ENCODE measurements at places on chromosomes 6 and 20.

DNA sequence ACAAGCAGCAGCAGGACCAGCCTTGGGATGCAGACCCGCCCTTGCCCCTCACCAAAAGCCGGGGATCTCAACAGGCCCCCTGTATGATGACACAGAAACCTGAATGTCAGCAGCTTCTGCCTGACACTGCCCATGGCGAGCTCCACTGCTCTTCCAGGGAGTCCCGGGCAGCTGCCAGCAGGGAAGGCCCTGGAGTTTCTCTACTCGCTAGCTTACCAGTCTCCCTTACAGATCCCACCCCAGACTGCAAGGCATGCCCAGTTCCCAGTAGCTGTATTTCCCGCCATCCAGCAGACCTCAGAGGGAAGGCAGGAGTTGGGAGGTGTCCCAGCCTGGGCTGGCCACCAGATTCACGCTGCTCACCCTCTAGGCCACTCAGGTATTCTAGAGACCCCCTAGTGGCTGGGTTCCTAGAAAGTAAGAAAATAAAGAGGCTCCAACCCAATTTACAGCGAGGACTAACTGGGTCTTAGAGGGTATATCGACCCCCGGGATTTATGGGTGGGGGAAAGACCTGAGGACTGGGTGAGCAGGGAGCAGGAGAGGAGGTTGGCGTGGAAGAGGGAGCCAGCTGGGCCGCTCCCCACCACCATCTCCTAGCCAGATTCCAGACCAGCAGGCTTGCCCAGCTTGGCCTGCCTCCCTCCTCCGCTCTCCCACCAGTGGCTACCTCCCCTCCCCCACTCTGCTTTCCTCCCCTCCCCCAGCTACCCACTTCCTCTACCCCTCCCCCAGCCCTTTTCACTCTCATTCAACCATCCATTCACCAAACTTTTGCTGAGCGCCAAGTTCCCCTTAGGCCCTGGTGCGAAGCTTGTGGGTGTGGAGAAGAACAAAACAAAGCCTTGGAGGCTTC is 9.7 kb upstream of the HMGA1 start:
- DNase-seq = no peak

- DNase-seq = peak; percentile 82
Measured at GRCh38 chr6:17584241-17584803, 15.8 kb upstream of the FAM8A1 start.

DNA sequence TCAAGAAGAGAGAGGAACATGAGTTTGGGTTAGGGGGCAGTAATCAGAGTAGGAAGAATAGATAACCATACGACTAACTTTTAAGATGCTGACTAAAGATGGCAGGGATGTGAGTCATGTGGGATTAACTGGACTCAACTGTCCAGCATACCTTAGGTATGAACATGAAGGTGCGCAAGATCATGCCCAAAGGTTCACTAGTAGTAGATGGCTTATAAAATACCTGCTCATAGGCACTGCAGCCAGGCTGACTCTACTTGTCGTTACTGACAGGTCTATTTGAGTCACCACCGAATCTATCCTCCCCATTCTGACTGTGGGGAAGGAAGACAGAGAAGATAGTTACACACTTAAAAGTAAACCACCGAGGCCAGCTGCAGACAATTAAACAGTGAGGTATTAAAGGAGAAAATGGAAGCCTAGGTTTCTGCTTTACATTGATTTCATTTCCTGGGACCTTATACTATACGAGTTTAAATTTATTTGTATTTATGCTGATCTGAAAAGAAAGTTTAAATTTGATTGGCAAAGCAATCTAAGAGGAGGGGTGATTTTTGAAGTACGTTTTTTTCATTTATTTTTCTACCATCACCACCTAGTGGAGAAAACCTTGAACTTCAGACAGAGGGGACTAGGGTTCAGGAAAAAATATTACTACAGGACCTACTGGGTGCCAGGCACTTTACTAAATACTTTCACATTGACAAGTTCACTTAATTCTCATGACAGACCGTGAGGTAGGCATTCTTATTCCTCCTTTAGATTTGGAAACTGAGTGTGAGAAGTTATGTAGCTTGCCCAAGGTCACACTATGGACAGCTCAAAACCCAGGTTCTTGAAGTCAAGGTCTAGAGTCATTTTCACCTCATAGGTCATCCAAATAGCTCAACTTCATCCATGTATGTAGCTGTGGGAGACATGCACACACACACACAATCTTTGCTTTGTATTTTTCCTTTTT is 4.0 kb upstream of the WRNIP1 start:
- DNase-seq = no peak

GRCh38 chr6:99802396-99803031 is 191.5 kb downstream of the MCHR2 start:
- no peak for DNase-seq

GRCh38 chr6:67287566-67287965 is 1347.5 kb upstream of the ADGRB3 start:
- DNase-seq = peak; percentile 21

DNA sequence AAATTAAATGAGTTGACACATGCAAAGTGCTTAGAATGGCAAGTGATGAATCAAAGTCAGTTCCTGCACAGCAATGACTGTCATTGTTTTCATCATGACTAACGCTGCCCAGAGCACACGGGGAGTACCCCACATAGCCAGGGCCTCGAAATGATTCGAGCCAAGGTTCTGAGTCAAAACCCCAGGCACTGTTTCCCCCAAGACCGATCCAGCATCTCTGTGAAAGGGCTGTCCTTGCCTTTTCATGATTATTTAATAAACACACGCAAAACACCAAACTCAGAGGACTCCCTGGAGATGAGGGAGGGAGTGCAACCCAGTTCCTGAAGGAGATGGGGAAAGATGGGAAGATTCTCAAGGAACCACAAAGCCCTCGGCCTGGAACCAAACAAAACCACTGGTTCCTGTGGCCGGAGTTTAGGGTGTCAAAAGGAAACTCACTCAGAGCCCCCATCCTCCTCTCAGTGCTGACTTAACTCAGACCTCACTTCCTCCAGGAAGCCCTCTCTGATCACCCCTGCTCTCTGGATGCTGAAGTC is 3.8 kb downstream of the PREX1 start:
- peak; percentile 96 for DNase-seq

GRCh38 chr6:106560996-106561685 is 68.2 kb downstream of the RTN4IP1 start:
- peak; percentile 63 for DNase-seq

DNA sequence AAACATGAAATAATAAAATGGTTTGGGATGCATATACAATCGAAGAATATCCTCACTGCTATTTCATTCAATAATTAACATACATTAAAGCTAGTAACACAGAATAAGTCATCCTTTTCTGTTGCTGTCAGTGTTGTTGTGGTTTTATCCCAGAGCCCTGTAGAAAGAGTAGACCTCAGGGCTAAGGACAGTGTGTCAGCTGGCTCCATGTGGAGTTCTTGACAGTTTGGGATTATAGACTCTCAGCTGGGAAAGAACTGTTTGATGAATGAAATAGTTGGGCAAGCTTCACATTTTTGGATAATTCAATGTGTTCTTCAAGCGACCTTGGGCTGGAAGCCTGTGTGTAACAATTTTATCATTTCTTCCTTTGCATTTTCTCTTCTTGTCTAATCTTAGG is 10.1 kb downstream of the UTRN start:
- DNase-seq = peak; percentile 46

- DNase-seq = no peak
Measured at GRCh38 chr20:17823409-17824144, 123.8 kb downstream of the BANF2 start.

GRCh38 chr6:31070711-31071197 is 41.6 kb downstream of the C6orf15 start:
- peak; percentile 67 for DNase-seq

DNA sequence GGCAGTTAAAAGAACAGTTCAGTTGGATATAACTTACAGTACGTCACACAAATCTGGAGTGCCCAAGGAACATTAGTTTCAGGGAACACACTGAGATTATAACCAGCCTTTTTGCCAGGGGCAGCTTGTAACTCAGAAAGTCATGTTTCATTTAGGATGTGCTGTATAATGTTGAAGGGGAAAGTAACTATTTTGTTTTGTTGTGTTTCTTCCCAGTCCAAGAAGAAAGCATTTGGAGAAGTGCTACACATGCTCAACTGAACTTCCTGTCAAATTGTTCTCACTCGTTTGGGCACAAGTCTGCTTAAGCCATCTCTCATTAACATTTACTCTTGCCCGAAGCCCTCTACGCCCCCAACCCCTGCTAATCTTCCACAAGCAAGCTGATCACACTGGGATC is 157.9 kb downstream of the BTBD9 start:
- DNase-seq = no peak

All from LHCN-M2 (cell line).